OCI-LY7 (cell line): ENCODE measurements at places on chromosomes 3 and 15. TPM values are rescaled to one million over a fixed set of nuclear protein-coding genes. Genes with fewer than 3 reads are reported as not detected.

The SLC22A14 gene
- not detected in 2 replicates for total RNA-seq

- DNase-seq, result no peak
These were observed 226.7 kb upstream of the DCBLD2 start for GRCh38 chr3:99128235-99128634.

- no peak for DNase-seq
These were observed 26.1 kb upstream of the MGLL start for GRCh38 chr3:127848131-127849129.

The CACNA2D3 gene
- total RNA-seq, result 0.42 TPM in 1 of 2 replicates, not detected in the other

The AADACL2 gene
- total RNA-seq, result not detected in 2 replicates

- no peak for DNase-seq
These were observed 82.4 kb downstream of the PLSCR2 start for GRCh38 chr3:146386936-146387335.
